IPS DF 6.9 (cell line): ENCODE measurements at places on chromosomes 6 and 20.

DNA sequence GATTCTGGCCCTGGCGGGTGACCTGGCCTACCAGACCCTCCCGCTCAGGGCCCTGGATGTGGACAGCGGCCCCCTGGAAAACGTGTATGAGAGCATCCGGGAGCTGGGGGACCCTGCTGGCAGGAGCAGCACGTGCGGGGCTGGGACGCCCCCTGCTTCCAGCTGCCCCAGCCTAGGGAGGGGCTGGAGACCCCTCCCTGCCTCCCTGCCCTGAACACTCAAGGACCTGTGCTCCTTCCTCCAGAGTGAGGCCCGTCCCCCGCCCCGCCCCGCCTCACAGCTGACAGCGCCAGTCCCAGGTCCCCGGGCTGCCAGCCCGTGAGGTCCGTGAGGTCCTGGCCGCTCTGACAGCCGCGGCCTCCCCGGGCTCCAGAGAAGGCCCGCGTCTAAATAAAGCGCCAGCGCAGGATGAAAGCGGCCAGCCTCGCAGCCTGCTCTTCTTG, 868 bp upstream of the SLC2A4RG start:
- H3K4me1 ChIP-seq: peaks cover 6% of the 10 kb centered on the region
- DNase-seq: no peak
- H3K27me3 ChIP-seq: no peaks in the 10 kb centered on the region
- no peak overlapping the region for H3K27ac ChIP-seq
- peaks cover 5% of the 10 kb centered on the region; the same call in 1 of the 2 replicates for H3K36me3 ChIP-seq

GRCh38 chr6:153511896-153512496, 380.9 kb upstream of the RGS17 start:
- H3K4me3 ChIP-seq: no peak overlapping the region
- peak; percentile 25 for DNase-seq
- H3K27me3 ChIP-seq: no peaks in the 10 kb centered on the region
- H3K36me3 ChIP-seq: no peaks in the 10 kb centered on the region

- no peak overlapping the region for H3K27ac ChIP-seq
- H3K4me3 ChIP-seq: peak overlapping the region; percentile 75; the same call in 1 of the 2 replicates
- H3K36me3 ChIP-seq: no peaks in the 10 kb centered on the region
- H3K4me1 ChIP-seq: peaks cover 5% of the 10 kb centered on the region
- no peaks in the 10 kb centered on the region for H3K27me3 ChIP-seq
Measured at GRCh38 chr20:327186-328026, 2.1 kb downstream of the SOX12 start.

GRCh38 chr6:16274885-16275589, 36.6 kb downstream of the GMPR start:
- no peaks in the 10 kb centered on the region; the same call in 1 of the 2 replicates for H3K36me3 ChIP-seq
- H3K27me3 ChIP-seq: no peaks in the 10 kb centered on the region
- DNase-seq: no peak
- 0 out of 2 replicates have a peak, but pooled peaks cover 1% of the 10 kb centered on the region for H3K4me1 ChIP-seq
- no peak overlapping the region for H3K4me3 ChIP-seq

DNA sequence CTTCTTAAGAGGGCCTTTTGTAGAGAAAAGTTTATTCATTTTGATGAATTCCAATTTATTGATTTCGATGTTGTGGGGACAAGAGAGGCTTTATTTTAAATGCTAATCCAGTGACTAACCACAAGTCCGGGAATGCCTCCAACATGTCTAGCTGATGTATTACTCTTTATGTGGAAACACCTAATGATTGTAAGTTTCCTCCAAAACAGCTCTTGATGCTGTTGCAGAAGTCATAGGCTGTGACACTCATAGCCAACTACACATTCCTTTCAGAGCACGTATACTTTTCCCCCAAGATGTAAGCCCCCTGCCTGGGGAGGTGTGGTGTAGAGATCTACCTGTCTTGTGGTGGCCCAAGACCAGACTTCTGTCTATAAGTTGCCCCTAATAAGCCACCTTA, 61.3 kb upstream of the RNF24 start:
- no peaks in the 10 kb centered on the region for H3K36me3 ChIP-seq
- H3K27ac ChIP-seq: no peak overlapping the region
- DNase-seq: no peak
- H3K4me1 ChIP-seq: 0 out of 2 replicates have a peak, but pooled peaks cover 1% of the 10 kb centered on the region
- H3K4me3 ChIP-seq: no peak overlapping the region
- H3K27me3 ChIP-seq: no peaks in the 10 kb centered on the region

DNA sequence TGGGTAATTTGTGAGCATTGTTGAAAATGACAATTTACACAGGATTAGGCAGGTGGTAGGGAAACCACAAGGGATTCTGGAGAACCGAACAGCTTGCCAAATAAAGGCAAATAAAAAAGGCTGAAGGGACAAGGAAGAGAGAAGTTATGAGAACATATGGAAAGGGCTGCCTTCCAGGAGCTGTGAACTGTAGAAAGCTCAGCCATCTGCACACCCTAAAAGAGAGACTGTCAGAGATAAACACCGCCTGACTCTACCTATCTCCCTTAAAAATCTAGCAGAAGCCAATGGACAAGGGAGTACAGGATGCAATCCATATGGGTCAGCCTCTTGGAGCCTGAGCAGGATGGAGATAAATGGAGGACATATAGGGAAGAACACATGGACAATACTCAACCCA, 12.7 kb upstream of the SLC17A1 start:
- no peaks in the 10 kb centered on the region for H3K4me1 ChIP-seq
- no peak overlapping the region for H3K4me3 ChIP-seq
- no peak overlapping the region for H3K27ac ChIP-seq
- no peaks in the 10 kb centered on the region for H3K27me3 ChIP-seq

- 0 out of 2 replicates have a peak, but pooled peaks cover 2% of the 10 kb centered on the region for H3K27me3 ChIP-seq
- no peak overlapping the region for H3K27ac ChIP-seq
- H3K36me3 ChIP-seq: no peaks in the 10 kb centered on the region
Measured at GRCh38 chr20:31860390-31861134, 9.8 kb downstream of the DUSP15 start.

GRCh38 chr6:147578883-147579282, 70.4 kb downstream of the SAMD5 start:
- no peak overlapping the region for H3K27ac ChIP-seq
- no peaks in the 10 kb centered on the region for H3K4me1 ChIP-seq
- DNase-seq: no peak
- no peaks in the 10 kb centered on the region for H3K36me3 ChIP-seq
- H3K27me3 ChIP-seq: no peaks in the 10 kb centered on the region
- no peak overlapping the region for H3K4me3 ChIP-seq

- no peak overlapping the region for H3K27ac ChIP-seq
- no peaks in the 10 kb centered on the region for H3K27me3 ChIP-seq
- no peak overlapping the region for H3K4me3 ChIP-seq
Measured at GRCh38 chr20:2054911-2055310, 46.7 kb upstream of the STK35 start.

DNA sequence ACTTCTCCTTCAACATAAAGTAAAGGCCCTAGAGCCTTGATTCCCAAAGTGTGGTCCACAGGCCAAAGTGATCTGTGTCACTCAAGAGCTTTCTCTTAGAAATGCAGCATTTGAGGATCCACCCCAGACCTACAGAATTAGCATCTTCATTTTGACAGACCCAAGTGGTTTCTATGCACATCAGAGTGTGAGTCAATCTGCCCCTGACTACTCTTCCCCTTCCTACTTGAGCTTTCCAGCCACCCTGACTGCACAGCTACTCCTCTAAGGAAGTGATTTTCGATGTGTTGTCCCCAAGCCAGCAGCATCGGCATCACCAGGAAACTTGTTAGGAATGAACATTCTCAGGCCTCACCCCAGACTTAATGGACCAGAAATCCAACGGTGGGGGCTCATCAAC, 2.6 kb downstream of the MEP1A start:
- H3K36me3 ChIP-seq: no peaks in the 10 kb centered on the region
- no peak overlapping the region for H3K4me3 ChIP-seq
- no peak overlapping the region for H3K27ac ChIP-seq
- no peaks in the 10 kb centered on the region for H3K27me3 ChIP-seq

DNA sequence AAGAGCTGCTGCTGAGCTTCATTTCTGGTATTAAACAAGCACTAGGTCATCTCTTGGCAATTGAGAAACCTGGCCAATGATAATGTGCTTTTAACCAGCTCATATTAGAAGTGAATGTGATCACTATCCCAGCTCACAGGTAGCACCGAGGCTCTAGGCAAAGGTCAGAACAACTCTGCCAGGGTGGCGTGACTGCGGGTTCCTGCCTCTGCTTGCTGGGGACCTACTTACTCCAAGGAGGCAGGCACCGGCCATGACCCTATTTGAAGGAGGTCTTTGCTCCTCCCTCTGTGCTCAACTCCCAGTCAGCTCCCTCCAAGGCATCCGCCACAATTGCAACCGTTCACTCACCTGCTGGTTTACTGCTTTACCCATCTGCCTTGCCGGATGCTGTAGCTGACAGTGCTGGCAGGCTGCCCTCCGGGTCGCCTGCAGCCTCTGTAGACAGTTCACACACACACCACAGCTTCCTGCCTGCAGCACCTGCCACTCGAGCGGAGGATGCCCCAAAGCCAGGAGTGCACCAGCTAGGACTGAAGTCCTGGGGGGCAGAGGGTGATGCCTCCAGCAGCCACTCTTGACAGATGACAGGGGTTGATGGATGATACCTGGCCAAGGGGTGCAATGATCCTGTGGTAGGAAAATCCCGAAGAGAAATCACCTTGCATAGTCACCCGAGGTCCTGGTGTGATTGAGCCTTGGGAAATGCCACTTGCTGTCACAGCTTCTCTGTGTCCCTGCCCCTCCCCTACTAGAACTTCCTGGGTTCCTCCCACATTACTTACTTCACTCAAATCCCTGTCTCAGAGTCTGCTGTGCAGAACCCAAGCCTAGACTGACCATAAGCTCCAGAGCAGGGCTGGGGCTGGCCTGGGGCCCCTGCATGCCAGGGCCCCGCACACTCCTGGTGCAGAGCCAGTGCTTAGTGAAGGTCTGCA, 8.8 kb upstream of the VSX1 start:
- DNase-seq: no peak
- no peak overlapping the region for H3K27ac ChIP-seq
- H3K27me3 ChIP-seq: peaks cover 7% of the 10 kb centered on the region

DNA sequence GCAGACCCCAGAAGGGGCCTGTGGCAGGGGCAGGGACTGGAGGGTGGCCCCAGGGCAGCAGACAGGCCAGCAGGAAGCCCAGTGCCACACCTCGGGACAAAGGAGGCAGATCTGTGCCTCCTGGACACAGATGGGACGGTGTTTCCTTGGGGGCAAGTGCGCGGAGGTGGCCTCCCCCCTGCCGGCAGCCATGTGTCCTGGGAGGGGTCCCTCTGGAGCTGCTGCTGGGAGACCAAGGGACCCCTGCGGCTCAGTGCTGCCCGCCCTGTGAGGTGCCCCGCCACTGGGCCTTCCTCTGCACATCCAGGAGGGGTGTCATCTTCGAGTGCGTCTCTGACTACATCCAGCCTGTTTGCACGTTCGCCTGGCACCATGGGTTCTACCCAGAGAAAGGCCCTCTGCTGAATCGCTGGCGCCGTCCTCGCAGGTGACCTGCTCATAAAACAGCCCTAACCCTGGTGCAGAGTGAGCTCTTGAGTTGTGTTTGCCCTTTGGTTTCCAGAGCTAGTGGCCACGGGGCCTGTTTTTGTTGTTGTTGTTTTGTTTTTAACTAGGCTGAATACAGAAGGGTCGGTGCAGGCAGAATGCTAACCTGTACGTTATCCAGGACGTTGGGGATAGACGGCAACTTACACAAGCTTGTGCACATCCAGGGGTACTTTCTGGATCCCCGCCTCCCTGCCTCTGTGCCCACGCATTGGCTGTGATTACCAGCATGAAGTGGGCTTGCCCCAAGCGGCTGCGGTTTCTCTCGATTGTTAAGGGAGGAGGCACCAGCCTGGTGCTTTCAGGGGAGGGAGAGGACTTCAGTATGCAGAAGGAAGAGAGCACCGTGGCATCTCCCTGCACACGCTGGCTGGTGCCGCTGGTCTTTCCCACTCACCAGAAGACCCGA, 1.3 kb upstream of the KCNQ2 start:
- DNase-seq: no peak
- H3K27me3 ChIP-seq: no peaks in the 10 kb centered on the region

DNA sequence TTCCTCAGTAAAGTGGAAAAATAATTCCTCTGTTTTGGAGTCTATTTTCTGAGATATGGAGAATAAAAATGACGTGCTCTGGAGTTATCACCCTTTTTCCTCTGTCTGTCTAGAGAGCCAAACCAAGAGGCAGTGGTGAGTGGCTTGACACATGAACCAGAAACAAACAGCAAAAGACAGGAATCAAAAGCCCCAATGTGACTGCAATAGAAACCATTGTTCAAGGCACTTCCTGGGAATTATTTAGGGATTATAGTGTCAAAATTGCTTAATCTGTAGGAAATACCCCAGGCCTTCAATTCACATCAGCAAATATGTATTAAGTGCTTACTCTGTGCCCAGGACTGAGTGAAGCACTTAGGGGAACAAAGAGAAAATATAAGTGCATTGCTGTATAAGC, 560.4 kb upstream of the JAG1 start:
- H3K4me3 ChIP-seq: no peak overlapping the region
- no peak for DNase-seq
- H3K4me1 ChIP-seq: no peaks in the 10 kb centered on the region

DNA sequence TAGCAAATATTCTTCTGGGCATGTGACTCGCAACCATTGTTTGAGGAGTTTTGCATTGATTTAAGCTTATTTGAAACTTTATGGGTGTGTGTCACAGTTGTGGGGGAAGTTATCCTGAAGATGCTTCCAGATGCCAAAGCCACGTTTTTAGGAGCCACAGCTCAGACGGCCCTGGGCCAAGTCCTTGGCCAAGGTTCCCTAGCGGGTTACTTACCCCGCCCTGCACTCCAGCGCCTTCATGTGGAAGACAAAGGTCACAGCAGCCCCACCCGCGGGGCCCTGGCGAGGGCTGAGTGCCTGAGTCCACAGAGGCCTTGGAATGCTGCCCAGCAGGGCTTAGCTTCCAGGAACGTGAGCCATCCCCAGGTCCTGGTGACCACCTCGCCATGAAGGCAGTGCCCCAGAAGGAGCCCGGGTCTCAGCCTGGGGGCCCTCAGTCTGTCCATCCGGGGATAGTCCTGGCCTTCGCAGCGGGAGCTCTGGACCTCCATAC, 308.3 kb downstream of the CDH4 start:
- no peaks in the 10 kb centered on the region for H3K27me3 ChIP-seq
- H3K4me3 ChIP-seq: no peak overlapping the region
- no peak for DNase-seq
- no peaks in the 10 kb centered on the region for H3K36me3 ChIP-seq
- H3K27ac ChIP-seq: no peak overlapping the region

- peak; percentile 33 for DNase-seq
- H3K27ac ChIP-seq: no peak overlapping the region
- H3K27me3 ChIP-seq: no peaks in the 10 kb centered on the region
Measured at GRCh38 chr6:5422321-5422915, 161.1 kb downstream of the FARS2 start.

GRCh38 chr20:20939006-20939405, 167.2 kb downstream of the LINC00237 start:
- H3K36me3 ChIP-seq: no peaks in the 10 kb centered on the region
- H3K4me1 ChIP-seq: no peaks in the 10 kb centered on the region
- no peak overlapping the region for H3K4me3 ChIP-seq

DNA sequence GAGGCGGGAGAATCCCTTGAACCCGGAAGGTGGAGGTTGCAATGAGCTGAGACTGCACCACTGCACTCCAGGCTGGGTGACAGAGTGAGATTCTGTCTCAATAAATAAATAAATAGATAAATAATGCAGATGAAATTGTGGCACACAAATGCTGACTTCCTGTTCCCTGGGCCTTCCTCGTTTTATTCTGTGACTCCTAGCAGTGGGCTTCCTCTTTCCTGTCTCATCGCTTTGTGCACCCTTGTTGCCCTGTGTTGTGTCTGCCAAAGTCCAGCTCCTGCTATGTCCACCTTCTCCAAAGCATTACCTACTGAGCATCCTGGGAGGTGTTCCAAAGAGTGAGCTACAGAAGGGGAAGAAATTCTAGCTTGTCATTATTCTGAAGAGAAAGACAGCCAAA, 100.2 kb upstream of the TIAM2 start:
- no peaks in the 10 kb centered on the region for H3K27me3 ChIP-seq
- H3K27ac ChIP-seq: no peak overlapping the region
- no peaks in the 10 kb centered on the region for H3K4me1 ChIP-seq
- H3K4me3 ChIP-seq: no peak overlapping the region
- no peak for DNase-seq
